D721Med (cell line): ENCODE measurements at places on chromosomes 6 and 20.

DNA sequence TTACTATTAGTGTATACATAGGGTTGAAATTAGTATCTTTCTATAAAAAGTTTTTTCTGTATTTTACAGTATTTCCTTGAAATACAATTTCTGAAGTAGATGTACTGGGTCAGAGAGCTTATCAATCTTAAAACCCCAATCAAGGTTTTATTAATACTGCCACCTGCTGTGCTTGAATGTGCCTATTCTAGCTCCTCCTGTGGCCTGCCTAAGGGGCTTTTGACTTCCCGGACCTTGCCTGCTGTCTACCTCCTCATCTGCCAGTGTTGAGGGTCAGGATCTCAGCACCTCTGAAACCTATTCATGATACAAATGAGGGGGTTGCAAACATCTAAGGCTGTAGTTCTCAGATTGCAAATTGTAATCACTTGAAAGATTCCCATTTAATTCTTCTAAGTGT is 9.2 kb downstream of the PACRG start:
- no peak for DNase-seq

DNA sequence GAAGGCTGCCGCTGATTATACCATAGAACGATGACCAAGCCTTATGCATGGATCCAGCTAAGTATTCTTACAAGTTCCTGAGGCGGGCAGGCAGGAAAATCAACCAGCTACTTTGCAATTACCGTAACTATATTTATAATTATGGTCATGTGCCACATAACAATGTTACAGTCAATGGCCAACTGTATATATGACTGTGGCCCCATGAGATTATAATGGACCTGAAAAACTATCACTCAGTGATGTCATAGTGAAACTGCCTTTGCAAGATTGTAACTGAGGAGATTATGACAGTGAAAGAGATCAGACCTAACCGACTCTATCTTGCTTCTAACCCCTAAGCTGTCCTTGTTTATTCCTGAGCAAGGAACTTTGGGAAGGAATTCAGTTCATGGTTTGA is 33.1 kb upstream of the FAM135A start:
- DNase-seq: no peak

- DNase-seq: no peak
Observed at GRCh38 chr20:63323357-63323981, 30.5 kb downstream of the COL20A1 start.

DNA sequence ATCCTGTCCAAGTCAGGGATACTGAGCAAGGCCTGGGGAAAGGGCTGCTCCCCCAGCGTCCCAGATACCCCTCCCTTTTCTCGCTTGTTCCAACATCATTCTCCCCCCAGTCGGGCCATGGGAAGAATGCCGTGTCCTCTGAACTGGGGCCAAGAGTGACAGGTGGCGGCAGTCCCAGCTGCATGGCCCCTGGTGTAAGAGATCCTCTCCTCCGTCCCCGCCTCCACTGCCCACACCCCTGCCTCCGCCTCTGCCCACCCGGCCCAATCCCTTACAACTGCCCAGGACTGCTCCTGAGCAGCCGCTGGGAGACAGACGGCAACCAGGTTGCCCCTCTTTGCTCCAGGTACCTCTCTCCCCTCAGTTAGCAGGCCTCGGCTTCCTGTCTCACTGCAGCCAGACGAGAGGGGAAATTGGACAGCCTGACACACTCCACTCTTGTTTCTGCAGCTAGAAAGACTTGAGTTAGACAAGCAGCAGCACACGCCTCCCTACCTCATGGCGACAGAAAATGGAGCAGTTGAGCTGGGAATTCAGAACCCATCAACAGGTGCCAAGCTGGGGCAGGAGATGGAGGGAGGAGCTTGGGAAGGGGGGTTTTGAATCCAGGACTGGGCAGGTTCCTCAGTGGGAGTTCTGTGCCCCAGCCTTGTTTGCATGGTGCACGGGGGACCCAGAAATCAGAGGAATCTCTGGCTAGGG is at the start of gene MYLK2:
Gene MYLK2, plus strand, starts transcription at position 274 of the 702 bp plus-strand sequence. Its CDS starts 225 bp downstream, at position 499.
- no peak for DNase-seq

- DNase-seq: no peak
Observed at GRCh38 chr6:3506200-3506599, 49.4 kb upstream of the SLC22A23 start.

- no peak for DNase-seq
Observed at GRCh38 chr6:56959094-56959493, 4.2 kb downstream of the BEND6 start.

DNA sequence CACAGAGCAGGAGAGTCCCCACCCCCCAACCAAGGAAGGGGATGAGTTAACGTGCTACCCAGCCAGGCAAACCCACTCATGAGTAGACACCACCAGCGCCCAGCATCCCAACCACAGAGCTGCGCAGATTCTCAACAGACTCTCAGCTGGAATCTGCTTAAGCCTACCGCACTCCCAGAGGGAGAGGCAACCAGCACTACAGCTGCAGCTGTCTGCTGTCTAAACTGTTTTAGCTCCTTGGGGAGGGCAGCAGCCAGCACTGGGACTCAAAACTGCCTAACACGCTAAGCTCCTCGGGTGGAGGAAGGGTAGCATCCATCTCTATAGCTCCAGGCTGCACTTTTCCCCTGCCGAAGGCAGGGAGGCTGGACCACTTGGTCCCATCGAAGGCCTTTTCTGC is 539.8 kb downstream of the EPHA7 start:
- no peak for DNase-seq

DNA sequence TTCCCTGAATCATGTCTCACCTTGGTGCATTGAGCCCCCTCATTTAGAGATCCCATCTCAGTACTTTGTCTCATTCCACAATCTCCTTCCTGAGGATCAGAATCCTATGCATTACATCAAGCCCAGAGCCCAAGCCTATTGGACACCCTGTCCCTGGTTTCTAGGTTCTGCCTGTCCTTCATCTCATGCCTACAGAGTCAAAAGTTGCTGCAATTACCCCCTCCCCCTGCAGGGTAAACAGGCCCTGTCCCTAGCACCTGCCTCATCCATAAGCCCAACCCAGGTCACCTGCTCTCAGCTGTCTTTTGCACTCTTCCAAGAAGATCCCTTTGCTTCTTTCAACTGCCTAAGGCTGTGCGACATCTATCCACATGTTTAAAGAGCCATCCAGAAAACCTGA is 93.9 kb downstream of the SPTLC3 start:
- no peak for DNase-seq

DNA sequence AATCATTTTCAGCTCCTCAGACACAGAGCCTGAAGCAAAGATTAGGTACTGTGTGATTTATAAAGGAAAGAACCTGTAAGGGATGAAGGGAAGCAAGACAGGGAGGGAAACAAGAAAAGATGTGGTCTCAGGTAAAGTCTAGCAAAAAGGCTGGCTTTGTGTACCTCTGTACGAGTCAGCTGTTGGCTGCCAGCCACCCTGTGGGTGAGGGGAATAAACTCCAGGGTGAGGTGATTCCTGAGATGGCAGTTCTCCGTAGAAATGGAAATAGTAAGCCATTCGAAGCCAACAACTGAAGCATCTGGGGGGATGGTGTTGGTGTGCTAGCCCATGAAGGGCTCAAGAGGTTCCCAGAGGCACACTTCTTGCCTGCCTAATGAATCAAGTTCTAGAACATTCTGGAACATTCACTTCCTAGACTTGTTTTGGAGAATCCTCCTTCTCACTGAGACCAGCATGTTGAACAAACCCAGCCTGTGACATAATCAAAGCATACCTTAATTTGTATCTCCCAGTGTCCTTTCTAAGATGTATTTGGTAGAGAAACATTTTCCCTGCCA is 10.6 kb upstream of the TTPAL start:
- DNase-seq: no peak

DNA sequence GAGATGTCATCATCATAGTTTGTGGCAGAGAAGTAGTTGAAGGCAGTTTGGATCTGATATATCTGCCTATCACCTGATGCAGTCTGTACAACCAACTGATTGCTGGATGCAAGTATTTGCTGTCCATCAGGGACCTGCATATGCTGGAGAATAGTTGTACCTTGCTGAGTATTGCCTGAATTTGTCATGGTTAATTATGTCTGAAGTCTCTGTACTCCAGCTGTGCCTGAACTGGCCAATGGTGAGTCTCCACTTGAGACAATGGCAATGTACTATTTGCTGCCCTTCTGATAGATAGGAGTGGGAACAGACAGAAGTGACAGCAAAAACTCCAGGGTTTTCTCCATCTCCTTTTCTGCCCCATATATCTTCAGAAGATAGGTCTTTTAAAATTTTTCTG is 531.5 kb downstream of the EPHA7 start:
- no peak for DNase-seq

DNA sequence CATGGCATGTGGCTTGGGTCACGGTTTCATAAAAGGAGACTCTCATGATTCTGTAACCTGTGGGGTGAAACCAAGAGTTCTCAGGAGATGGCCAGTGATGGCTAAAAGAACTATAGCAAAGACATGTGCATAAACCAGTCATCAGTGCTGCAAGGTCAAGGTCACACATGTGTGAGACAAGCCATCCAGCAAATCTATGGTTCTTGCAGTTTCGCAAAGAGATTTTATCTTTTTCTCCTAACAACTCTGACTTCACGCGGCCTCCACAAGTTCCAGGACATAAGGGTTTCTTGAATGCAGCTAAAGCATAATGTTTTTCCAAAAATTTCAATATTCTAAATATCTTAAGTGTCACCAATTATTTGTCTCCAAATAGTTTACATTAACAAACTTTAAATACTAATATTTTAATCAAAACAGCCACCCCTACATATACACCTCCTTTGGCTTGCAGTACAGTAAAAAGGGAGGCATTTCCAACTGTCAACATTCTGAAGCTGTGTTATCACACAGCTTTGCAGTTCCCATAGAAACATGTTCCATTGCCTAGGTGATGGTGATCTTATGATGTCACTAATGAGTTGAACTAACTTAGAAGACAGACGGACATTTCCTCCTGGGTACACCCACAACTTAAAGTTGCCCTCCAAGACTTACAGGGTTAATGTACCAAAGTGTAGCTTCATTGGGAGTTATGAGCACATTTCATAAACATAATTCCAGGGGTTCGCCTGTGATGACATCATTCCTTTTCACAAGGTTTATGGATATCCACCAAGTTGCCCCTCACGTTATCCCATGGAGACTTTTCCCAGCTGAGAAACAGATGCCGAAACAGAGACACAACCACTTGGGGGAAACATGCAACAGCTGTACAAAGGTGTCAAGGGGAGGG is 250.9 kb upstream of the PDE10A start:
- no peak for DNase-seq

DNA sequence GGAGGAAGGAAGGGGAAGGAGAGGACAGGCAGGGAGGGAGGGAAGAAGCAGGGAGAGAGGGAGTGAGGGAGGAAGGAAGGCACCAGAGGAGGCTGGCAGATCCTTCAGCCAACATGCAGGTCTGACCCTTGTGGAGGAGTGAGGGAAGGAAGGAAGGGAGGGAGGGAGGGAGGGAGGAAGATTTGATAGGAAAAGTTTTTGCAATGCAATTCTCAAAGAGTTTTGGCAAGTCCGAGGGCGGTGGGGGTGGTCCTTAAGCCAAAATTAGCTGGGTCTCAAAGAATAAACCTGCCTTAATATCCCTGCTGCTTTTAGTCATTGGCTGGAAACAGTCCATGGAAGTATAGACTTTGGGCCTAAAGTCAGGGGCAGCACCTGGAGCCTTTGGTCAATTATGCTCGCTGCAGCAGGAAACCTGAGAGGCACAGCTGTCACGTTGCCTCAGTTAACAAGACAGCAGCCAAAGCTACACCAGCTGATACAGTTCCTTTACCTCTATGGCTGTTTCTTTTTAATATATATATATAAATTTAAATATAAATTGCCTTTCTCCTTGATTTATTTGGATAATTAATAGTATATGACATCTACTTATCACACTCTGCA is 115.7 kb upstream of the RALGAPA2 start:
- DNase-seq: no peak

DNA sequence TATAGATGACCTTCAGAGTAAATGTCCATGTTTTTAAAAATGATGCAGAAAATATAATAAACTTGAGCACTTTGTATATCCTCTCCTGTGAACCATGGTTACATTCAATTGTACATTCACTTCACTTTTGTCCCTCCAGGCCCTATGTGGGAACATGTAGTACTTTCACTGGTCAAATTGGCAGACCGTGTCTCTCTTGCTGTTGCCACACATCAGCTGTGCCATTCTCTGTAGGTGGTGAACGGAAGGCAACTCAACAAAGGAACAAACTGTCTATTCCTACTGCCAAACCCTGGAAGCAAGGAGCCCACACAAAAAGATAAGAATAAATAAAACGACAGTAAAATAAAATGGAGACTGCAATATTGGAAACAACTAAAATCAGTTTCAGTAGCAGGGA is 2.0 kb downstream of the ROS1 start:
- no peak for DNase-seq

DNA sequence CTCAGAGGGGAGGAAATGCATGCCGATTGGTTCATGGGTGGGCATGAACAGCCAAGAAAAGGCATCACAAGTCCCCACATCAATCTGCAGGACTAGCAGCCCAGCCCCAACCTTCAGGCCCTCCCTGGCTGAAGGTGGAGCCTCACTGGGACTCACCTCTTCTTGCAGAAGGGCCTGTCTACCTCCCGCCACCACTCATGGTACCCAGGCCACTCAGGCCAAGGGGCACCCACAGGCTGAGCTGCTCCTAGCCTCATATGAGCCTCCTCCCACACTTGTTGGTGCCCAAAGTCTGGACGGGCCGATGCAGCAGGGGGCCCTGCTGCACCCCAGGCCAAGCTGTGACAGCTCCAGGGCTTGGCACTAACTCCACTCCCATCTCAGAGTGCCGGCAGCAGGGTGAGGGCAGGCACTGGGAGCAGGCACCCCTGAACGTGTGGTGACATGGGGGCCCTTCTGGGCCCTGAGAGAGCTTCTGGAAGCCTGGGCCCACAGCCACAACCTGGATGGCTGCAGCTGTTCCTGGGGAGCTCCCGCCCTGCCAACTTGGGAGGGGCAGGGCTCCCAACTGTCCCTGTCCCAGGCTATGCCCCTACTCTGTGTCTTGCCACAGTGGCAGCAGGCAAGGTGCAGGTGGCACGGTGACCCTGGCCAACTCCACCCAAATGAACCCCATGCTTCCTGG is 13.7 kb upstream of the FUT9 start:
- DNase-seq: no peak

- DNase-seq: no peak
Observed at GRCh38 chr6:57469072-57469471, 151.6 kb downstream of the PRIM2 start.

DNA sequence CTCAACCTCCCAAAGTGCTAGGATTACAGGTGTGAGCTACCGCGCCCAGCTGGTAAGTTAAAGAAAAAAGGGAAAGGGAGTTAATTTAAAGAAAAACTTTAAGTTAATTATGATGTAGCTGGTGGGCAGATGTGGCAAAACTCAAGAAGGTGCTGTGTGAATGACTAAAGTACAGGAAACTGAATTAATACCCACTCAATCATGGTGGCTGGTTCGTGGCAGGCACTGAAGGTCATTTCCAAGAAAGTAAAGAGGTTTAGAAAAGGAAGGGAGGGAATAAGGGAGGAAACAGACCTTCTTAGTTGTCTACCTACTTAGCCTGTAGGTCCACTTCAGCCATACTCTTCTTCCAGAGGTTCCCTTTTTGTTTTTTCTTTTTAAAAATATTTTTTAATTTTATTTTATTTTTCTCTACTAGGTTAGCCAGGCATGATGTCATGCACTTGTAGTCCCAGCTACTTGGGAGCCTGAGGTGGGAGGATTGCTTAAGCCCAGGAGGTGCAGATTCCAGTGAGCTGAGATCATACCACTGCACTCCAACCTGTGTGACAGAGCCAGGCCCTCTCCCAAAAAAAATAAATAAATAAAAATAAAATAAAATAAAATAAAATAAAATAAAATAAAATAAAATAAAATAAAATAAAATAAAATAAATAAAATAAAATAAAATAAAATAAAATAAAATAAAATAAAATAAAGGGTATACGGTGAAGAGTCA is 11.9 kb upstream of the TGM3 start:
- DNase-seq: no peak

GRCh38 chr6:33996120-33996475 is 149.8 kb downstream of the GRM4 start:
- DNase-seq: no peak
